ENCODE measurements at places on chromosomes 1 and 21. TPM values are rescaled to one million over a fixed set of nuclear protein-coding genes. Genes with fewer than 3 reads are reported as not detected.

The COL24A1 gene
- total RNA-seq = under 0.01 TPM

- DNase-seq = no peak
Observed at GRCh38 chr1:25774921-25775771, 24.8 kb upstream of the SELENON start.

- DNase-seq = no peak
Observed at GRCh38 chr1:99546432-99547416, 99.2 kb upstream of the PALMD start.

The SLAMF8 gene
- total RNA-seq = not detected

DNA sequence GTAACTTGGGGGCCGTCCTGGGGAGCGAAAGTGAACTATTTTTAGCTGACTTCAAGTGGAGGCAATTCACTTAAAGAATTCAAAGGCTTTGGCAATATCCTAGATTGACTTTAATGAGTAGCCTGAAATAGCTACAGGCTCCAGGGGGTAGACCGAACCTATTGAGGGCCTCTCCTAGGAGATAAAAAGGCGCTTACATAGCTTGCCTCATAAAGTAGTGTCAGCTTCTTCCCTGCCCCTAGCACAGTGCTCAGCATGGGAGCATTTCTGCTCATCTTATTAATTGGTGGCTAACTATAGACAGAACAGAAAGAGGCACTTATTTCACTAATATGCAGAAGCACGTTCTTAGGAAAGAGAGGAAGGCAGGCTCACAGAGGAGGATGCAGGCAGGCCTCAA, 12.3 kb upstream of the CTNNBIP1 start:
- no peak for DNase-seq

DNA sequence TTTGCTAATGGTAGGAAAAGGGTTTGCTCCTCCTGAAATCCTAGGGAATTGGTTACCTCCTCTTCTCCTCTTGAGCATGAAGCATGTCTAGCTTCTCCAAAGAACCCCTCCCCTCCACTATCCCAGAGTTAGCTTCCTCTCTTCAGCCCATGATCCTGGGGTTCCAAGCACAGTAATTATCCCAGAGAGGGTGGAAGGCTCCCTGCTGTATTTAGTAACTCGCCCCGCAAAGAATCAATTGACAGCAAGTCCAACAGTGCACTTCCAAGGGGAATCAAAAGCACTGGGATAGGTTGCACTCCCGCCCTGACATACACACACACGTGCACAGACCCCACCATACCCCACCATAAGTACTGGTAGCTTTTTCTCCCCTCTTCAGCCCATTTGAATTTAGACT, 3.1 kb downstream of the S100A8 start:
- no peak for DNase-seq

DNA sequence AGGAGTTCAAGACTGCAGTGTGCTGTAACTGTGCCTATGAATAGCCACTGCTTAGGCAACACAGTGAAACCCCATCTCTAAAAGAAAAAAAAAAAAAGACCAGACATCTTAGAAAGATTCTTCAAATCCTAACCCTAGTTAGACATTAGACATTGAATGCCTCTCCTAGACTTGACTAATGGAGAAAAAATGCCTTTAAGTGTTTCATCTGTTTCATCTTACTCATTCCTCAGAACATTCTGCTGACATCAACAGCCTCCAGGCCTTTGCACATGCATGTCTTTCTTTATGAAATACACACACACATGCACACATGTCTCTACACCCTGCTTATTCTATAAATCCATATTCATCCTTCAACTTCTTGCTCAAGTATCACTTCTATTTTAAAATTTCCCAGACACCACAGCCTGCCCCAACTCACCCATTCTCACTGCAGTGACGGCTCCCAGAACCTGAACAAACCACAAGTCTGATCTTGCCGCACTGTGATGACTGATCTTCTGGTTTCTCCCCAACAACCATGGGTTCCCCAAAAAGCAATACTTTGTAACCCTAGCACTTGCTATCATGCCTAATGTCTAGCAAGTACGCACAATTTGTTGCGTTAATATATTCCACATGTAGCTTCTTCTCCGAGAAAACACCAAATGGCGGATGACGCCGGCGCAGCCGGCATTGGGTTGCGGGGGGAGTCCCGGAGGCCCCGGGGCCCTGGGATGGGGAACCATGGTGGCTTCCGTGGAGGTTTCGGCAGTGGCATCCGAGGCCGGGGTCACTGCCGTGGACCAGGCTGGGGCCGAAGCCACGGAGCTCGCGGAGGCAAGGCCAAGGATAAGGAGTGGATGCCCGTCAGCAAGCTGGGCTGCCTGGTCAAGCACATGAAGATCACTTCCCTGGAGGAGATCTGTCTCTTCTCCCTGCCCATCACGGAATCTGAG, 37.4 kb downstream of the LRRC52 start:
- DNase-seq = no peak

GRCh38 chr21:32599526-32599925, 12.7 kb downstream of the CFAP298 start:
- DNase-seq = no peak

DNA sequence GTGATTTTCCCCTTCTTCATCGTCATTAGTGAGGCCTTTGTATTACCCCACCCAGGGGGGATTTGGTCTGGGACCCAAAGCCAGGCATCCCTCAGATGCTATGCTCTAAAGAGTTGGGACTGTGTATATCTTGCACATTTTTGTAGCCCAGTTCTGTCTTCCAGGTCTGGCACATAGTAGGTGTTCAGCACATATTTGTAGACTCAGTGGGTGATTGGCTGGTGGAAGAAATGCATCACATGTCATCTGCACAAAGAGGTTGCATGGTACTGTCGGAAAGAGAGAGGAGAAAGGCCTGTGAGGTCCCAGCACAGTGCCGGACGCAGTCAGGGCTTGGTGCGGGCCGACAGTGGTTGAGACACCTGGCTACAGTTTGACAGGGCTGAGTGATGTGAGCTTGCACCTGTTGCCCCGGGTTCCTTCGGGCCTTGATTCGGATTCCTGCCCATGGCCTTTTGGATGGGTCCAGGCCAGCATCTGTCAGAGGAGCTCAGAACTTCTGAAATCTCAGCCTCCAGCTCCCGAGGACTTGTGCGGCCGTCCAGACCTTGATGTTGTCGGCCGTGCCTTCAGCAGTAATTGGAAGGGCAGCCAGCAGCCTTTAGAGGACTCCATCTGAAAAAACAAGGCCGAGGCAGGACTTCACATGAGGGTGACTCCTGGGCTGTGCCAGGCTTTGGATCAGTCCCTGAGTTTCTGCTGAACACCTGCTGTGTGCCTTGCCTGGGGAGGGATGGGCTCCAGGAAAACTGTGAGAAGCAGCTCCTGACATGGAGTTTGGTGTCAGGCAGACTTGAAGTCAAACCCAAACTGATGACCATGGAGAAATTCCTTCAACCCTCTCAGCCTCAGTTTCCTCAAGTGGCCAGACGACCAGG, 40.9 kb upstream of the PADI1 start:
- DNase-seq = no peak

GRCh38 chr1:12166834-12167492, at the start of gene TNFRSF1B:
TNFRSF1B (plus strand) TSS chr1:12166991; CDS start chr1:12167092, 101 bp downstream.
- no peak for DNase-seq

GRCh38 chr1:112470966-112471365, 37.8 kb upstream of the WNT2B start:
- no peak for DNase-seq

DNA sequence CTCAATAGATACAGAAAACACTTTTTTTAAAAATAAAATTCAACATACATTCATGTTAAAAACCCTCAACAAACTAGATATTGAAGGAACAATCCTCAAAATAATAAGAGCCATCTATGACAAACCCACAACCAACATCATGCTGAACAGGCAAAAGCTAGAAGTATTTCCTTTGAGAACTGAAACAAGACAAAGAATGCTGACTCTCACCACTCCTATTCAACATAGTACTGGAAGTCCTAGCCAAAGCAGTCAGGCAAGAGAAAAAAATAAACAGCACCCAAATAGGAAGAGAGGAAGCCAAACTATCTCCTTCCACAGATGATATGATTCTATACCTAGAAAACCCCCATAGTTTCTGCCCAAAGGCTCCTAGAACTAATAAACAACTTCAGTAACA, 46.2 kb upstream of the IVNS1ABP start:
- DNase-seq = no peak

DNA sequence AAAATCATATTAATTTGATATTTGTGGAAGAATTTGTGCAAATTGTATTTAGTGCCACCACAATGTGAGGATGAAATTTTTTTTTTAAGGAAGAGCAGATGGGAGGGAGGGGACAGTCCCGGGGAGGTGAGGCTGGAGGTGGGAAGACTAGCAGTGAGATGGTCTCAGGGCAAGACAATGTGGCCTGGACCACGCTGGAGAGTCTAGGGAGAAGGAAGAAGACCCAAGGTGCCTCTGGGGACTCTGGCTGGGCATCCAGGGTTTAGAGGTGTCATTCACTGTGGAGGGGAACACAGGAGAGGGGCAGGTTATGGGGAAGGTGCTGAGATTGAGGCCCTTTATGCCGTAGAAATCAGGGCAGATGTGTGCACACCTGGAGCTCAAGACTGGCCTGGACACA, 10.3 kb upstream of the THEMIS2 start:
- DNase-seq = no peak

DNA sequence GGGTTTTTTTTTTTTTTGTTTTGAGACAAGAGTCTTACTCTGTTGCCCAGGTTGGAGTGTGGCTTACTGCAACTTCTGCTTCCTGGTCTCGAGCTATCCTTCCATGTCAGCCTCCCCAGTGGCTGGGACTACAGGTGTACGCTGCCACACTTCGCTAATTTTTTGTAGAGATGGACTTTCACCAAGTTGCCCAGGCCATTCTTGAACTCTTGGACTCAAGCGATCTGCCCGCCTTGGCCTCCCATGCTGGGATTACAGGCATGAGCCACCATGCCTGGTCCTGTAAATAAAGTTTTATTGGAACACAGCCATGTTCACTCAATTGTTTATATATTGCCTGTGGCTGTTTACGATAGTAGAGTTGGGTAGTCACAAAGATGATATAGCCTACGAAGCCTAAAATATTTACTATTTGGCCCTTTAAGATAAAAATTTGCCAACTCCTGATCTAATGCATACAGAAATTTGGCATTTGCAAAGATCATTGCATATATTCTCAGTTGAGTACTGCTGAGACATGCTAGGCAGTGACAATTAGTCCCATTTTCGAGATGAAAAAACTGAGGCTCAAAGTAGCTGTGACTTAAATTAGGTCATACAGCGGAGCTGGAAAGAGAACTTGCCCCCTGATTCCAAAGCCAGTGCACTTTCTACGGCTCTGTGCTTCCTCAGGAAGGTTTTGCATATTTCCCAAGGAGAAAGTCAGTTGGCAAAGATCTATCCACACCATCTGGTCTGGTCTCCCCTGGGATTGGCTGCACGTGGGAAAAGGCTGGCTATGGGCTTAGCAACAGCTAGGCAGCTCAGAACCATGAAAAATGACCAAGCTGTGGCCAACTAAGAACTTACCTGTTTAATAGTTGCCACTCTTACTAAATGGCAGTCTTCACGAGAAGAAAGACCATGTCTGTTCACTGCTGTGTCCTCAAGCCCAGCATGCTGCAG, 19.4 kb downstream of the MECR start:
- DNase-seq = no peak

GRCh38 chr1:8351693-8352470, 34.0 kb downstream of the SLC45A1 start:
- DNase-seq = no peak

GRCh38 chr1:76005765-76006164, 68.8 kb upstream of the ST6GALNAC3 start:
- DNase-seq = no peak

The CFHR3 gene
- total RNA-seq = not detected

DNA sequence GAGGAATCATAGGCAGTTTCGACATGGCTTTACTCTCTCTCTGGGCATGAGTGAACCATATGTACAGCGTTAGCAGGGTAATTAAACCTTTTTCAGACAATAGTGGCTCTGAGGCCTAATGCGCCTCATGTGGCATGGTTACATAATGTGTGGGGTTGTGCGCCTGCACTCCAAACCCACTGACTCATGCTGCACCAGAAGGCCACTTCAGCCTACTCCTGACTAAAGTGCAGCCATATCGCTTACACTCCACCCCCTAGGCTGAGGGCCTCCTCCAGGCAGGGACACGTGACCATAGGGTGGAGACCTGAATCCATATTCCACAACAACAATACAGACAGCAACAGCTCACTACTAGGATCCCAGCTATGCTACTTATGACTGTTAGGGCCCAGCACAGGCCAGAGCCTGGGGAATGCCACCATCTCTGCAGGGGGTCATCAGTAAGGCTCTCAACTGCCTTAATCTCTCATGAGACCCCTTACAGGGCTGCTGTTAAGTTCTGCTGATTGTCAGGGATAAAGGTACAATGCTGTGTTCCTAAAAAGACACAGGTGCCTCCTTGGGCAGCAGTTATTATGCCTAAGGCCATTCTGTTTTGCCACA, 13.4 kb upstream of the ODF2L start:
- DNase-seq = no peak

The NEK7 gene
- total RNA-seq = 48.6 TPM

- DNase-seq = no peak
Observed at GRCh38 chr1:92709738-92710137, 75.2 kb downstream of the EVI5 start.

The PLA2G5 gene
- total RNA-seq = not detected

The C1QA gene
- not detected for total RNA-seq

DNA sequence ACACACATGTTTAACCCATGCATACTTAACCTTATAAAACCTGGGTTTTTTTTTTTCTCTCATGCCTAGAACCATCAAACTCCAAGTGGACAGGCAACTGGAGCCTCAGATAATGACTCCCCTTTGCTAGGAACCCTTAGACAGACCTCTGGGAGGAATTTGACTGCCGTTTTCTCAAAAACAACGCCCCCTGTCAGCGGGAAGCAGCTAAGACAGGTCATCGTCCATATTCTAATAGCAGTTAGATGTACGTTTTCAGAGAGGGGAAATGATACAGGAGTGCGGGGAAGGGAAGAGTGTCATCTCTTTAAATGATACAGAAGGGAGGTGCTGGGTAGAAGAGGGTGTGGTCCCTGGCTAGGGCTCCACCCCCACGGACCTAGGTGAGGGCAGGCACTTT, 34.7 kb downstream of the LRRC3 start:
- DNase-seq = no peak

The TAS1R1 gene
- not detected for total RNA-seq

Data from glomerular endothelial cell (primary cell).